Esophagus mucosa (tissue), 1 donor: ENCODE measurements at places on chromosomes 13 and 19. TPM values are rescaled to one million over a fixed set of nuclear protein-coding genes. Genes with fewer than 3 reads are reported as not detected.

GRCh38 chr13:104872153-104872552 lies 1663.3 kb downstream of the EFNB2 start:
- no peak for ATAC-seq

- ATAC-seq, result no peak
Observed at GRCh38 chr19:16002406-16003384, 53.9 kb downstream of the OR10H4 start.

DNA sequence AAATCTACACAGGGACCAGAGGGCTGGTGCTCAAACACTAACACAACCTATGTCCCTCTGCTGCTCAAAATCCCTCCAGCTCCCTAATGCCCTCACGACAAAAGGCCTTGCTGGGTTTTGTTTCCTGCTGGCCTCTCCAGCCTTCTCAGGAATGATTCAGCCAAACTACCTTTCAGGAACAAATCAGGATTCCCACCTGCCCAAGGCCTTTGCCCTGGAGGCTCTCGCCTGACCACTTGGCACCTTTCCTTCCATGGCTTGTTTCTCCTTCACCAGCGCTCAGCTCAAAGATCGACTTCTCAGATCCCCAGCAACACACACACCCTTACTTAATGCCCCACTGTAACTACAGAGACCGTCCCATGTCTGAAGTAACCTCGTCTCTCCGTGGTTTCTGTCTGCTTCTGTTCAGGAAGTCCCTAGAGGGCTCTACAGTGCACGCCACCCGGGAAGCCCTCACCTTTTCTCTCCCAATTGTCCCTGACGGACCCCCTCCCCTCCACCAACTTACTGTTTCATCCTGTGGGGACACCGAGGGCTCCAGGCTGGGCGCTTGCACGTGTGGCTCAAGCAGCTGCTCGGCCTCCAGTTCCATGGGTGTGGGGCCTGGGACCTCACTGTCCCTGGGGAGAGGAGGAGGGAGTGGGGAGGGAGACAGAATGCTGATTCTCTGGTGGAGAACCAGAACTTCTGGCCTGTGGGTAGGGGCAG lies 3.2 kb upstream of the SIX5 start:
- no peak for ATAC-seq

The USE1 gene
- total RNA-seq, result 21.7 TPM

GRCh38 chr19:37227996-37228395 lies 10.0 kb downstream of the ZNF383 start:
- no peak for ATAC-seq
